Stimulated activated CD8-positive, alpha-beta memory T cell treated with anti-CD3 and anti-CD28 coated beads, Interleukin-12 subunit alpha, Interleukin-12 subunit beta, amount 100 ng/mL, for 1 hour (primary cell): ENCODE measurements at places on chromosomes 4 and X.
A peak's percentile ranks its signal among the peaks of the same experiment; 100 is the strongest.

- DNase-seq, result no peak
These were observed 126.6 kb upstream of the NDST3 start for GRCh38 chr4:117907646-117908045.

DNA sequence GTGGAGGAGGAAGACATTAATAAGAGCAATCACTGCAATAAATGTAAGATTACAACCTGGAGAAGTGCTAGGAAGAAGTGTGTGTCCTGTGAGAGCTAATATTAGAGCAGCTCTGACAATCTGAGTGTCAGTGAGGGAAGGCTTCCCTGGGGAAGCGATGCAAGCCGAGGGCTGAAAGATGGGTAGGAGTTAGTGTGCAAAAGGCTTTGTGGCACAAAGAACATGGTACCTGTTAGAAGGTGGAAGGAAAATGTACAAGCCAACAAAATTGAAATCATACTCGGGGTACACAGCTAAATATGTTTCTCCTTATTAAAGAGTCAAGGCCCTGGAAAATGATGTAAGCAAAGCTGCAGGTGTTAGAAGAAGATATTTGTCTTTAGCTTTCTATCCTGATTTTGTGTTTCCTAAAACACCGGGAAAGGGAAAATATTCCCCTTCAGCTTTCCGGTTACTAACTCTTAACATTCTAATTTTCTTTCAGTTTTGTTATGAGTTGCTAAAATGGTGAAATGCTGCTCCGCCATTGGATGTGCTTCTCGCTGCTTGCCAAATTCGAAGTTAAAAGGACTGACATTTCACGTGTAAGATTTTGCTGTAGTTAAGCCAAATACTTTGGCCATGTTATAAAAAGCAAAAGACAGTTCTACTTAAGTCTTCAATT is 808 bp downstream of the THAP6 start:
- no peak for DNase-seq

- DNase-seq, result no peak
These were observed 172.7 kb upstream of the LNX1 start for GRCh38 chr4:53763813-53764597.

GRCh38 chrX:129925305-129926092 is 19.5 kb downstream of the UTP14A start:
- peak; percentile 62 for DNase-seq

DNA sequence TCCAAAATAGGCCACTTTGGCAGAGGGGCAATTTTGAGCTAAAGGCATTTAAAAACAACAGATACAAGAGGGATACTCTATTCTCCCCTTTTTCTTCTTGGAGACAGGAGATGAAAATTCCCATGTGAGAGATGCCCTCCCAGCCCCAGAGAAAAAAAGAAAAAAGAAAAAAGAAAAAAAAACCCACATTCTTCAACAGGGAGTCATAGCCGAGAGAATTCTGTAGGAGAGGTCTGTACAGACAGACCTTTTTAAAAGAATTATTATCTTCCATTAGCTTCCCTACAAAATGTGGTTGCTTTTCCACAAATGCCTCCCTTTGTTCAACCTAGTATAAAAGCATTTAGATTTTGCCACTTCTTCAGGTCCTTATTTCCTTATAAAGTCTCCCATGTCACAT is 89.9 kb downstream of the SPCS3 start:
- no peak for DNase-seq

DNA sequence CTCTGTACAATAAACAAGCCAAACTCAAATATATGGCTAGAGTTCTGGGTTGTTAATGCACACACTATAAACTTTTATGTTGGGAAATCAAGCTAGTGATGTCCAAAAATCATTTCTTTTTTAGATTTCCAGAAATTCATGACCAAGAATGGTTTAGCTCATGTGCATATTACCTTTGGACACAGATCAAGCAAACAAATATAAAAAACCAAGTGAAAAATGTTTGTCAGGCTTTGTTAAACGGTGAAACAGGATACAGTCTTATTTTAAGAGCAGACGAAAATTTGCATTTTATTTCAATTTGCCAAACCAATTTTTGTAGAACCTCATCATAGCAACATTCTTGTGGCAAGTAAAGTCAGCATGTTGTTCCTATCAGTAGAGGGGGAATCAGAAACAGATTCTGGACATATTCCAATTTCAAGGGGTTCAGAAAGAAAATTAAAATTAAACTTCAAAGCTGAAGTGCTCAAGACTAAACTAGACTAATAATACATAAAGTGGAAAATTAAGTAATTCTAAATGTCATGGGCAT is 413.6 kb downstream of the TRIML1 start:
- no peak for DNase-seq

GRCh38 chr4:11732155-11732554 is 303.5 kb upstream of the HS3ST1 start:
- no peak for DNase-seq

DNA sequence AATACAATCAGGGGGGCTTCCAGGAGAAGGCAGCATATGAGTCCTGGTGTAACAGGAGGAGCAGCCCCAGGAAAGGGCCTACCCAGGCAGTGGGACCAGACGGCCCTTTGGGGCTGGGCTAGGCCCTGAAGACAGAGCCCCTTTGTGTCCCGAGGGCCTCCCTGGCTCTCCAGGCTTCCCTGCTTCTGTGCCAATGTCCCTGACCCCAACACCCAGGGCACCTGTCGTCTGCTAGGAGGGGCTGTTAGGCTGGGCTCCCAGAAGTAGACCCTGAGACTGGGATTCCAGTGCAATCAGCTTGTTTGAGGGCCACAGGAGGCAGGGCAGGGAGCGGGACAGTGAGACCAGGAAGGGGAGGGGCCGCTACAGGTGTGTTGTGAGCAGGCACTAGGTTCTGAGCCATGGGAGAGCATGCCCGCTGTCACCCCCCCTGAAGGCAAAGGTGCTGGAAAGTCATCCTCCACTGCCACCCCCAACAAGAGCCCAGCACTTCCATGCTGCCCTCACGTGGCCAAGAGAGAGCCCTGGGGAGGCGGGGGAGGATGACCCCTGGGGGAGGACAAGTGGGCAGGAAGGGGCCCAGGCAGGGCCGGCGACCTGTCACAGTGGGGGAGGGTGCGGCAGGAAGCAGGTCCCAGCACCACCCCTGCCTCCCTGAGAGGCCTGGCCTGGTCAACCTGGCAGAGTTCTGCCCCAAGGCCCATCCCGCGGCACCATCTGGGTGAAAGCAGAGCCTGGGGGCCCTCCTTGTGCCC is 64.8 kb downstream of the ADRA2C start:
- DNase-seq, result no peak

GRCh38 chrX:52424656-52425055 is 55.8 kb downstream of the XAGE2 start:
- no peak for DNase-seq

GRCh38 chr4:77156533-77156911 is 485 bp upstream of the CCNG2 start:
- peak; percentile 95 for DNase-seq

GRCh38 chrX:15721911-15722310 is 16.2 kb upstream of the CA5B start:
- DNase-seq, result no peak

DNA sequence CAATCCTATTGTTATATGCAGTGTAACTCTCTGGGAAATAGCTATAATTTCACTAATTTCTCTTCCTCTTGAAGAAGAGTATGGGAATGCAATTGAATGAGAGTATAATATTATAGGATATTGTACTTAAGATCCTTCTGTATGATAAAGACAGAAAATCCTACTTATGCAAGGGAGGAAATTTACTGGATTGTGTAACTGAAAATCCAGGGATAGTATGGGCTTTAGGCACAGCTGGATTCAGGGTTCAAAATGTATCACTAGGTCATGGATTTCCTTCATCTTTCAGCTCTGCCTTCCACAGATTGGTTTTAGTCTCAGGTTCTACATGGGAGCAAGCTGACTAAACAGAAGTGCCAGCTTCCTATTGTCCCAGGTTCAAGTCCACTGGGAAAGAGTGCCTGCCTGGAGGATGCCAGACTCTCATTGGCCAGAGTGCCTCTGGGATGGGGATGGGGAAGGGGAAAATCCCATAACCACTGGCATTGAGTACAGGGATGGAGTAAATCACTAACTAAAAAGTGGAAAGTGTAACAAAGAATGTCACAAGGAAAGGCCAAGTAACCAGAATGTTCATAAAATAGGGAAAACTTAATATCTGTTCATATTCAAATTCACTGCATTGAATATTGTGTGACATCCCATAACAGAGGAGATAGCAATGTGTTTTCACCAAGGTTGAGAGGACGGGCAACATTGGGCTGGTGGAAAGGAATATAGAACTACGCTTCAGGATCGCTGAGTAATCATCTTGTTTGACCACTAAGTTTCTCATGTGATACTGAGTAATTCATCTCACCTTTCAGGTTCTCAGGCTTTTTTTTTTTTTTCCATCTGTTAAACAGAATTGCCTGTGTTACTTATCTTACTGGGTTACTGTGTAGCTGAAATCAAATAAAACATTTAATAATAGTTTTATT is 75.7 kb downstream of the ANXA3 start:
- no peak for DNase-seq

DNA sequence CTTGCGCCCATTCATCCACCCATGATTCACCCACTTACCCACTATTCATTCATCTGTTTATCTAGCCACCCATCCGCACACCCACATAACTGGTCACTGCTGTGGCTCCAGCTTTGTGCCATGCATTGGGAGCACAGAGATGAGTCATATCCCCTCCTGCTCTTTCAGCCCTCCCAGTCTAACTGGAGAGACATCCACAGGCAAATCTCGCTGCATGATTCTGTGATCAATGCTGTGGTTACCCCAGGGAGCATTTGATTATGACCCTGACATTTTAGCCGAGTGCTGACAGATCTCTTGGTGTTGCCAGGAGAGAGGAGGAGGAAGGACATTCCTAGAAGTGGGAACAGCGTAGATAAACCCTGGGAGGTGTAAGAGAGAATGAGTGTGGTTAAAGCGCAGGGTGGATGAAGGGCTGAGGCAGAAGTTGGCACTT is 10.4 kb upstream of the PORCN start:
- DNase-seq, result no peak

- DNase-seq, result no peak
These were observed 102.8 kb downstream of the ATP8A1 start for GRCh38 chr4:42554072-42554471.

GRCh38 chr4:3744901-3745300 is 21.3 kb upstream of the ADRA2C start:
- no peak for DNase-seq

GRCh38 chr4:4948370-4948769 is 70.9 kb downstream of the CYTL1 start:
- DNase-seq, result no peak

DNA sequence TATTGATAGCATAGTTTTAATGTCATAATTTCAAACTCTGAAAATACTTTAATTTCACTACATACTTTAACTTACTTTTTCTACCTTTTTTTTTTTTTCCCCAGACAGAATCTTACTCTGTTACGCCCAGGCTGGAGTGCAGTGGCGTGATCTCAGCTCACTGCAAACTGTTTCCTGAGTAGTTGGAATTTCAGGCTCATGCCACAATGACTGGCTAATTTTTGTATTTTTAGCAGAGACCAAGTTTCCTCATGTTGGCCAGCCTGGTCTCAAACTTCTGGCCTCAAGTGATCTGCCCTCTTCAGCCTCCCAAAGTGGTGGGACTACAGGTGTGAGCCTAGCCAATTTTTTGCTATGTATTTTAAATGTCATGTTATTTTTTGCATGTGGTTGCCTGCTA is 741.6 kb downstream of the TRAM1L1 start:
- DNase-seq, result no peak

DNA sequence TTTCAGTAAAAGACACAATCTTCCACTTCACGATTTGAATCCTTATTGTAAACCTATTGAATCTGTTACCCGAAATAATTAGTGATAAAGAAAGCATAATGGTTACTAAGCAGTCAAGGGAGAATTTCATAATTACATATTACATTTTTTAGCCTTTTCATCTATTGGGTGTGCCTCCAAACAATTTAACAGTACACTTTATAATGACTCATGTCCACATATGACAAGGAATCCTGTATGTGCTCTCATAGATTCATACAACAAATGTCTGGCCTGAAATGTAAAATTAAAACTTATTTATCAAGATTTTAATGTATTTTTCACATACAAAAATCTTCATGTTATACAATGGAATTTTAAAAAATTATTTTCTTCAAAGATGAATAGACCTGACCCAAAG is 39.4 kb downstream of the PPP3CA start:
- no peak for DNase-seq

DNA sequence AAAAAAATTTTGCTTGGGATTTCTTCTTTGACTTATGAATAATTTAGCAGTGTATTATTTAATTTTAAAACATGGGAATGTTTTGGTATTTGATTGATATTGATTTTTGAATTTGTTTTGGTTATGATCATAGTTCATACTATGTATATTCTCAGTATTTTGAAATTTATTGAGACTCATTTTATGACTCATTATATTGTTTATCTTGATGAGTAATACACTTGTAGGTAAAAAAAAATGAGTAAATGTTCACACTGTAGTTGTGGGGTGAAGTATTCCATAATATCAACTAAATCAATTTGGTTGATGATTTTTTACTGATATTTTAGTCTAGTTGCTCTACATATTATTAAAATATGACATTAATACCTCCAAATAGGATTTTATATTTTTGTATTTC is 1142.2 kb downstream of the ADGRL3 start:
- no peak for DNase-seq

DNA sequence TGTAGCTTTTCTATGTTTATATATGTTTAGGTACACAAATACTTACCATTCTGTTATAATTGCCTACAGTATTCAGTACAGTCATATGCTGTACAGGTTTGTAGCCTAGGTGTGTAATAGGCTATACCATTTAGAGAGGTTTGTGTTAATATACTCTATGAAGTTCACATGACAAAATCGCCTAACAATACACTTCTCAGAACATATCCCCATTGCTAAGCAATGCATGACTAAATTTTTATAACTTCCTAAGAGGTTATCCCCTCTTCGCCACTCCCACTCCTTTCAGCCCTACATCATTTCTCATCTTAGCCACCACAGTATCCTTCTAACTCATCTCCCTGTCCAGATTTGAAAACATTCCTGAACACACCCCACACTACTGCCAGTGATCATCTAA is 83.7 kb upstream of the ZCCHC13 start:
- DNase-seq, result no peak
